ENCODE measurements at places on chromosomes 3 and 15. TPM values are rescaled to one million over a fixed set of nuclear protein-coding genes. Genes with fewer than 3 reads are reported as not detected.

Gene ATP8B4
- 0.98 TPM for total RNA-seq

DNA sequence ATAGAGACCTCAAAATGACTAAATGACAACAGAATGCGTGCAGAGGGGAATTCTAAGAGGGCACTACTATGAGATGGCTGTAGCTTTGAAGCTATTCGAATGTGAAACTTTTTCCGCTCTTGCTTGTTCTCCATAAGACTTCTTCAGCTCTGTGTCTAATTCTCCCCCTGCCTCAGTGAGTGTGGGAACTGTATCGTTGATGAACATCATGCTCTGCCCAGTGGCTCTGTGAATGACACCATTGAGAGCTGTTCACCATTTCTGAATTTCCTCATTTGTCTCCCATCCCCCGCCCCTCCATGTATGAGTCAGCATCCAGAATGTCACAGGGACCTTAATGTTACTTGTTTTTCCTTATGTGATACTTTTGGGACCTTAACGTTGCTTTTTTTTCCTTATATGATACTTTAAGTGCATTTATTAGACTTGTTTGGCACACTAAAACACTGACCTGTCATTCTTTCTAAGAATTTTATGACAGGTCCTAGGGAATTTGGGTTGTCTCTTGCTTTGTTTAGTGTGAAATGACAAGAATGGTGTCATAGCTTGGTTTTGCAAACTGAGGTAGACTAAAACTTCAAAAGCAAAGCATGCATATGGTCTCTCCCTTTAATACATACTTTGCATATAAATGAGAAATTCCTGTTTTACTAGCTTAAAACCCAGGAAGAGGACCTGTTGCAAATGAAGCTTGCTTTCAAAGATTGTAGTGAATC is 99.6 kb downstream of the FNDC3B start:
- DNase-seq = no peak

DNA sequence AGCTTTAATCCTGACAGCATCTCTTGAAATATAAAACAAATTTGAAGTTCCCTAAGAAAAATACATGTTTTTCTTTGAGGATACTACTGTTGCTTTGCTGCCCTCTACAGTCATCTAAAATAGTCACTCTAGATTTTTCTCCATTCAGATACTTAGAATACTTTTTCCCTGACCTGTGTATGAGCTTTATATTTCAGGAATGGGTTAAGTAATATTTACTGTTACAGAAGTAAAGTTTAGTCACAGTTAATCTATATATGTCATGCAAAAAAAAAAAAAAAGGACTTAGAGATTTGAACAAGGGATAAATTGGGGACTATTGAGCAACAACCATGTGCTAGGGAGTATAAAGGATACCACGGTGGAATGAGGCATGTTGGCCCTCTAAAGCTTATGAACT is 8.8 kb downstream of the NECTIN3 start:
- no peak for DNase-seq

GRCh38 chr15:85584872-85585271 is 204.5 kb downstream of the AKAP13 start:
- no peak for DNase-seq

GRCh38 chr15:76169911-76170800 is 110.4 kb downstream of the TMEM266 start:
- DNase-seq = no peak
